Left ventricle myocardium inferior (tissue), 1 donor: ENCODE measurements at places on chromosomes 1 and 21. TPM values are rescaled to one million over a fixed set of nuclear protein-coding genes. Genes with fewer than 3 reads are reported as not detected.
A peak's percentile ranks its signal among the peaks of the same experiment; 100 is the strongest.

Gene DCDC2B
- not detected for total RNA-seq

Gene GJA8
- not detected for total RNA-seq

Gene FCRL4
- not detected for total RNA-seq

DNA sequence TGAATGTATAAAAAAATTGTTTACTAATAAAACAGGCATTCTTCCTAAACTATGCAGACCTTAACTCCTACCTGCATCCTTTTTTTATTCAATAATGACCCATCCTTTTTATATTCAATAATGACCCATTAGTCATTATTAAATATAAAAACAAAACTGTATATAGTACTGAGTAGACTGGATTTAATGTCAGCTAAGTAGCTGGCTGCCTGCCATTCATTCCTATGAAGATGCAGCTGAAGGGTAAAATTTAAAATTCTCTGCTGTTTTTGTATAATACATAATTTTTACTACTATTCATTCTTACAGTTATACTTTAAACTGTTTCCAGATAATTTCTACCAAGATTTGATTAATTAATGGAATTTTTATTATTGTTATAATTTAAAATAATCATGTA, 79.3 kb downstream of the DENND1B start:
- no peaks in the 10 kb centered on the region for H3K36me3 ChIP-seq
- H3K4me3 ChIP-seq = no peak overlapping the region
- H3K27ac ChIP-seq = no peak overlapping the region
- no peaks in the 10 kb centered on the region for H3K27me3 ChIP-seq
- no peak for DNase-seq

DNA sequence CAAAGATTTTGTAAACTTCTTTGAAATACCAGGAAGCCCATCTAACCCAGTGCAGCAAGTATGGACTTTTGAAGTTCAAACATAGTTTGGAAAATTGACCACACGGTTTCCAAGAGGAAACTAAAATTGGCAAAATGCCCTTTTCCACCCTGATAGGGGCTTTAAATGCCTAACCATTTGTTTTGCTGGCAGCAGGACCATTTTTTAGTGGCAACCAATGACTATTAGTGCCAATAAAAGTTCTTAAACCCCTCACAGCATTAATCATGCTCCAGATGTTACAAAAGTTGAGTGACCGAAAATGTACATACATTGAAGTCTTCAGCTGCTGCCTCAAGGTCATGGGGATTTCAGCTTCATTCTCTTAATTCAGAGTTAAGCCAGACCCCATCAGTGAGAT, 46.4 kb upstream of the ENAH start:
- H3K27me3 ChIP-seq = no peaks in the 10 kb centered on the region
- no peak for DNase-seq
- H3K4me1 ChIP-seq = peaks cover 44% of the 10 kb centered on the region
- peak overlapping the region; percentile 10 for H3K27ac ChIP-seq
- H3K4me3 ChIP-seq = no peak overlapping the region
